GM10248 (cell line): ENCODE measurements at places on chromosomes 3 and 15.
A peak's percentile ranks its signal among the peaks of the same experiment; 100 is the strongest.

- DNase-seq, result no peak
Measured at GRCh38 chr3:157375342-157375986, 61.2 kb upstream of the PTX3 start.

- DNase-seq, result no peak
Measured at GRCh38 chr15:48925714-48926223, 38.0 kb downstream of the SHC4 start.

GRCh38 chr15:24318981-24319380 is 356.6 kb upstream of the NPAP1 start:
- DNase-seq, result no peak

- no peak for DNase-seq
Measured at GRCh38 chr15:62141643-62142588, 23.2 kb downstream of the C2CD4B start.

GRCh38 chr15:80199366-80199765 is 46.6 kb downstream of the FAH start:
- DNase-seq, result no peak

- DNase-seq, result peak; percentile 33
Measured at GRCh38 chr3:47577583-47578118, 1.0 kb downstream of the CSPG5 start.

- DNase-seq, result no peak
Measured at GRCh38 chr3:175257123-175257522, 398.0 kb downstream of the NAALADL2 start.

GRCh38 chr15:101451266-101451799 is 38.2 kb downstream of the PCSK6 start:
- DNase-seq, result peak; percentile 37

GRCh38 chr3:25166016-25166415 is 262.0 kb upstream of the RARB start:
- DNase-seq, result no peak

GRCh38 chr3:126969586-126969985 is 13.3 kb upstream of the PLXNA1 start:
- DNase-seq, result no peak

GRCh38 chr3:194773216-194773615 is 87.5 kb downstream of the FAM43A start:
- DNase-seq, result no peak

GRCh38 chr3:196143708-196144382 is 62.0 kb upstream of the TFRC start:
- no peak for DNase-seq
